ENCODE measurements at places on chromosomes 2 and 18. TPM values are rescaled to one million over a fixed set of nuclear protein-coding genes. Genes with fewer than 3 reads are reported as not detected.

The PRSS56 gene
- not detected for total RNA-seq

The GPR55 gene
- not detected for total RNA-seq

The SERPINB3 gene
- not detected for total RNA-seq

The KCNJ13 gene
- not detected for total RNA-seq

The LRRC30 gene
- not detected for total RNA-seq

The SALL3 gene
- total RNA-seq, result not detected

The NBAS gene
- 52.2 TPM for total RNA-seq

The RAB12 gene
- total RNA-seq, result 102 TPM

The CHRNG gene
- total RNA-seq, result not detected

The ARHGEF33 gene
- 4.0 TPM for total RNA-seq

The CAPN14 gene
- not detected for total RNA-seq

The ARHGAP15 gene
- total RNA-seq, result 47.4 TPM

The IMPA2 gene
- total RNA-seq, result 32.2 TPM

The RUFY4 gene
- total RNA-seq, result not detected

The IL1A gene
- not detected for total RNA-seq

The PTH2R gene
- not detected for total RNA-seq

The CCDC74B gene
- total RNA-seq, result 32.6 TPM

The AP1S3 gene
- 1.0 TPM for total RNA-seq

The DCTN1 gene
- total RNA-seq, result 128 TPM

The ZNF892 gene
- total RNA-seq, result 14.4 TPM

The ITGA4 gene
- total RNA-seq, result 8.4 TPM

The ACMSD gene
- total RNA-seq, result not detected

The SERPINB13 gene
- total RNA-seq, result not detected

The INPP1 gene
- total RNA-seq, result 16.2 TPM

The UGT1A1 gene
- not detected for total RNA-seq

The TPGS2 gene
- total RNA-seq, result 189 TPM

The DCDC2C gene
- total RNA-seq, result 7.3 TPM

The SAG gene
- total RNA-seq, result not detected

The RFTN2 gene
- 13.5 TPM for total RNA-seq

The DUSP19 gene
- total RNA-seq, result 1.7 TPM

The LYG1 gene
- total RNA-seq, result 2.5 TPM

The IL36A gene
- total RNA-seq, result not detected

The CYP26B1 gene
- total RNA-seq, result 37.7 TPM

The CYTIP gene
- total RNA-seq, result 3.7 TPM

The LIMS4 gene
- total RNA-seq, result 7.3 TPM

The FOXD4L1 gene
- total RNA-seq, result 1.3 TPM

The ABCG8 gene
- total RNA-seq, result not detected

The DAW1 gene
- not detected for total RNA-seq

The ADNP2 gene
- 16.5 TPM for total RNA-seq

The HES6 gene
- 9.4 TPM for total RNA-seq

The ANTXR1 gene
- total RNA-seq, result 53.7 TPM

The MC5R gene
- not detected for total RNA-seq
